Heart left ventricle (tissue), 16 donors: ENCODE measurements at places on chromosomes 5 and 9. TPM values are rescaled to one million over a fixed set of nuclear protein-coding genes. Genes with fewer than 3 reads are reported as not detected.

The TNC gene
- total RNA-seq = 26.4 TPM

DNA sequence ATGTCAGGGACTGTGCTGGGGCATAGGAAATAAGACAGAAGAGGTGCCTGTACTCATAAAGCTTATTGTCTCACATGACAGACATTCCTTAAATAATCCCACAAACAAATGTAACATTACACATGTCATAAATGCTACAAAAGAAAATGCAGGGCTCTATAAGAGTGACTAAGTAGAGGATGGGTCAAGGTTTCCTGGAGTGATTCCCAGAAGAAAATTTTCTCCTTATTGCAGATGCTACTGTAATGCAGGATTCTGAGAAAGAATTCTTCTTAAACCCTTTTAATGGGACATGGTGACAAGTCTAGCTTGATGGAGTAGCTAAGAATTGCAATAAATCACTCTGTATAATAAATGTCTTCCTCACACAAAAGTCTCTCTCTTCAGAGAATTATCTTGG is 55.7 kb downstream of the SH3TC2 start:
- DNase-seq = no peak
- H3K4me3 ChIP-seq = no peak overlapping the region
- H3K4me1 ChIP-seq = no peaks in the 10 kb centered on the region
- no peak overlapping the region for H3K27ac ChIP-seq
- peaks cover 6% of the 10 kb centered on the region for H3K36me3 ChIP-seq

The TRPM3 gene
- 0.60 TPM for total RNA-seq

DNA sequence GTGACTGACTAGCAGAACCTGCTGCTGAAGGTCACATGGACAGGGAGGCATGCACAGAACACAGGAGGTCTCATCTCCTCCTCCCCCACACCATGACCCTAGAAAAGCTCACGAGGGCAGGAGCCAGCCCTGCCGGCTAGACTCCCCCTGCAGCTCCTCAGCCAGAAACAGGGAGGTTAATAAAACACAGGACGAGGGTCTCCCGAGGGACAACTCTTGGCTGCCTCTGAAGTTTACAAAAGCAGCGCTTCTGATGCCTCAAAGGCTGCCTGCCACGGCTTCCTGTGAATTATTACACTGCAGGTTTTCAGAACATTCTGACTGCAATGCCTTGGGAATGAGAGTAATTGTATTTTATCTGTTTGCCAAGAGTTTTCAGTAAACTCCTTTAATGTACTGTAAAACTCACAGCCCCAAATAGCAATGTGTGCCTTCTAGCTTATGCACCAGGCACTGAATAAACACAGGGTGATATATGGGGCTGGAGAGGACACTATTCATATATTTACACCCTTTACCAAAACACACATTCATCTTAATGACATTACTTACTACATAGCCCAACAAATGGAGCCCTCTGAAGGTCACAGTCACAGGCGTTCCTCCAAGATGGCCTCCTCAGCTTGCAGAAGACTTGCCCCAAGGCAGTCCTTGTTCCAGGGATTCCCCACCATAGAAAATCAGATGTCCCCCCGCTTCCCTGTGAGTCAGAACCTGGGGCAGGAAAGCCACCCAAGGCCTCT is 83.7 kb downstream of the C5orf15 start:
- H3K4me3 ChIP-seq = no peak overlapping the region
- no peaks in the 10 kb centered on the region for H3K36me3 ChIP-seq
- H3K4me1 ChIP-seq = no peaks in the 10 kb centered on the region

GRCh38 chr9:112894699-112895098 is 4.0 kb upstream of the SLC46A2 start:
- DNase-seq = no peak
- H3K4me3 ChIP-seq = no peak overlapping the region
- H3K27ac ChIP-seq = no peak overlapping the region
- H3K27me3 ChIP-seq = peaks cover 8% of the 10 kb centered on the region

DNA sequence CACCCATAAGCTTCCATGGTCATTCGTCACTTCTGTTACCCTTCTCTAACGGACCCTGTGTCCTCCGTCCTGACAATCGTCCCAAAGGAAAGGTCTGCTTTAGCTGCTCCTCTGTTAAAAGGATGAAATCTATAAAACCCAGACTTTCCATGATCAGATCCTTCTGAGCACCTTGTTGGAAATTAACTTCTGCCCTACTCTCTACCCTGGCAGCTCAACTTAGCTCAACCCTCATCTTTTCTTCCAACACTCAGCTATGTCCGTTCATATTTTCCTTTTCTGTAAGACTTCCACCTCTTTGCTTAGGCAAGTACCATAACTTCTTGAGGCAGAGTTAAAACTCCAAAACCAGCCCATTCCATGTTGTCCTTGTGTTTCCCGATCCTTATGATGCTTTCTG is 205.4 kb downstream of the SPATA31A6 start:
- DNase-seq = no peak
- H3K27ac ChIP-seq = no peak overlapping the region
- H3K4me1 ChIP-seq = no peaks in the 10 kb centered on the region
- no peaks in the 10 kb centered on the region for H3K27me3 ChIP-seq
- H3K4me3 ChIP-seq = no peak overlapping the region

DNA sequence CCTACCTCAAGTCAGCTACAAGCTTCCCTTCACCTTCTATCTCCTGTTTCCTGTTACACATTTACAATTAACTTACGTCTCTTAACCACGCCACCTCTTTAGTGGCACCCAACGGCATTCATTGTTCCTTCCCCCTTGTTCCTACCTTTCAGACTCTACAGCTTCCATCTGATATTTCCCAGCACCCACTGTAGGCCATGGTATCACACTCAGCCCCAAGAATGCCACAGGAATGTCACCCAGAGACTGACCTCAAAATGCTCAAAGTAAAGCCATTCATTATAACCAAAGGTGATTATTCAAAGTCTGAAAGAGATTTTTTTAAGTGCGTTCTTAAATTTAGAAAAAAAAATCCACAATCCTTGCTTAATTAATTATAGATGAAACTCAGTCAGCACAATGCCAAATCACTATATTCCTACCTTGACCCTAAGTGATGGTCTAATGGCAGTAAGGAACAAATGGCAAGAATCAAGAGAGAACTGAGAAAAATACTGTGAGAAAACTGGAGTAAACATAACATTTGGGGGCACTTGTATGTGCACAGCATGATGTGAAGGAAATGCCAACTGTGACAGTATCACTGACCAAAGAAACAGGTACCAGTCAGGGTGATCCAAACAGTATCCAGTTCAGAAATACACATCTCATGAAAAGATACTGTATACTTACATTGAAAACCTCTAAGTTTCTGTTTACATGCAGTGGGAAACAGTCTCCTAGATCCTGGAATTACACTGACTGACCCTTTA is 52.1 kb downstream of the CTNND2 start:
- H3K4me1 ChIP-seq = no peaks in the 10 kb centered on the region
- H3K36me3 ChIP-seq = no peaks in the 10 kb centered on the region
- H3K4me3 ChIP-seq = no peak overlapping the region
- no peak overlapping the region for H3K27ac ChIP-seq
- no peaks in the 10 kb centered on the region for H3K27me3 ChIP-seq

DNA sequence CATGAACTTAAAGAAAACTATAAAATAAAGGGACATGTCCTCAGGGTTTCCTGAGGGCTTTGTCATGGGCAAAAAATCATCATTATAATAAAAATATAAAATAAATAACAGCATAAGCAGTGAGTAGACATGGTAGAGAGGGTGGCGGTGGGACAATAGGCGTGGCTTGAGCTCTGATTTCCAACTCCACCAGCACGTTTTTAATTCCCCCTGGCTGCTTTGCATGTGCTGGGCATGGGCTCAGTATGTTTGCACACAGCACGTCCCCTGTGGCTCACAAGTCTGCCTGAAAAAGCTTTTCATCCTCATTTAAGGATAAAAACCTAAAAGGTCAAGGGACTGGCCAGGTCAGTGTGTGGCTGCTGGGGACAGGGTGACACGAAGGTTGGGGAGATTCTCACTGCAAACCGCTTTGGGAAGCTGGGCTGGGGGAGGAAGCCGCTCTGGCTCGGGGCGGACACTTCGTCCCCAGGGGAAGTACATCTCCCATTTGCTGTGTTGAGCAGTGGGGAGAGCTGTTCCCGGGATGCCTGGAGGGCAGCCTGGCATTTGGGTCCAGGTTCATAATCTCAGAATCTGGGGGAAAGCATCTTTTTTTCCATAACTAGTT is 32.6 kb downstream of the NKX2-5 start:
- H3K4me3 ChIP-seq = no peak overlapping the region
- H3K27me3 ChIP-seq = no peaks in the 10 kb centered on the region
- H3K27ac ChIP-seq = no peak overlapping the region
- H3K36me3 ChIP-seq = no peaks in the 10 kb centered on the region

- no peaks in the 10 kb centered on the region for H3K27me3 ChIP-seq
- H3K4me3 ChIP-seq = no peak overlapping the region
- no peak for DNase-seq
- no peak overlapping the region for H3K27ac ChIP-seq
- no peaks in the 10 kb centered on the region for H3K4me1 ChIP-seq
Observed at GRCh38 chr9:135581636-135582426, 20.3 kb downstream of the PAEP start.

GRCh38 chr5:141675672-141676071 is 6.4 kb downstream of the ARAP3 start:
- H3K27me3 ChIP-seq = no peaks in the 10 kb centered on the region
- H3K36me3 ChIP-seq = no peaks in the 10 kb centered on the region
- DNase-seq = no peak

The PCDHAC1 gene
- 0.88 TPM for total RNA-seq

The CMBL gene
- total RNA-seq = 27.9 TPM

GRCh38 chr5:14432931-14433589 is 148.5 kb upstream of the OTULINL start:
- H3K36me3 ChIP-seq = no peaks in the 10 kb centered on the region
- DNase-seq = no peak
- H3K27ac ChIP-seq = no peak overlapping the region
- no peak overlapping the region for H3K4me3 ChIP-seq
- H3K4me1 ChIP-seq = peaks cover 14% of the 10 kb centered on the region

The C8G gene
- not detected for total RNA-seq

- H3K27ac ChIP-seq = no peak overlapping the region
- no peak overlapping the region for H3K4me3 ChIP-seq
- H3K27me3 ChIP-seq = no peaks in the 10 kb centered on the region
Observed at GRCh38 chr9:100455470-100455869, 17.5 kb upstream of the TMEFF1 start.

GRCh38 chr9:20591223-20591622 is 31.1 kb downstream of the MLLT3 start:
- no peak overlapping the region for H3K27ac ChIP-seq
- H3K36me3 ChIP-seq = no peaks in the 10 kb centered on the region
- no peaks in the 10 kb centered on the region for H3K4me1 ChIP-seq
- no peak overlapping the region for H3K4me3 ChIP-seq

GRCh38 chr9:118088090-118088489 is 383.9 kb downstream of the TLR4 start:
- H3K4me1 ChIP-seq = no peaks in the 10 kb centered on the region
- no peak for DNase-seq
- H3K27ac ChIP-seq = no peak overlapping the region
- H3K27me3 ChIP-seq = no peaks in the 10 kb centered on the region
- no peak overlapping the region for H3K4me3 ChIP-seq
- no peaks in the 10 kb centered on the region for H3K36me3 ChIP-seq

- DNase-seq = no peak
- H3K4me3 ChIP-seq = no peak overlapping the region
- no peaks in the 10 kb centered on the region for H3K4me1 ChIP-seq
- no peak overlapping the region for H3K27ac ChIP-seq
Observed at GRCh38 chr9:134484479-134484878, 157.1 kb upstream of the COL5A1 start.

DNA sequence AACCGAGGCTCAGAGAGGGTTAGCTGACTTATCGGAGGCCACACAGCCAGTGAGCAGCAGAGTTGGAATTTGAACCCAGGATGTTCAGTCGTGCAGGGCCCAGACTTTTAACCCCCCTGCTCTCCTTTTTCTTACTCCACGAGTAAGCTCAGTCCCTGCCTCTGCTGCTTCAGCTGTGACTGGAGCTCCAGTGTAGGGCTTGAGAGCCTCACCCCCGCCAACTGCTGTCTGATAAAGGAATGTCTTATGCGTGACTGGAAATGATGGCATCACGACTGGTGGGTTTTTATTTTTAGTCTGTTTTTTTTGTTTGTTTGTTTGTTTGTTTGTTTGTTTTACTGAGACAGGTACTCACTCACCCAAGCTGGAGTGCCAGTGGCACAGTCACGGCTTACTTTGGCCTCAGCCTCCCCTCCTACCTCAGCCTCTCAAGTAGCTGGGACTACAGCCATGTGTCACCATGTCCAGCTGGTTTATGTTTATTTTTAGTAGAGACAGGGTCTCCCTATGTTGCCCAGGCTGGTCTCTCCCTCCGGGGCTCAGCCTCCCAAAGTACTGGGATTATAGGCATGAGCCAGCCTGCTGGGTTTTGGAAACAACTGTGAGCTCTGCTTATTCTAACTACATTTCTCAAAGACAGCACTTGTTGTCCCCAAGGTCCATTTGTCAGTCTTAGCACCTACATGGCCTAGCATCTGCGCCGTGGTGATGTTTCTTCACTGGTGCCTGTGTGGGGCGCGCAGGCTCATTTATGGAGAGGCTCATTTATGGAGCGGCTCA is 52.5 kb upstream of the NCS1 start:
- H3K36me3 ChIP-seq = peaks cover 67% of the 10 kb centered on the region
- no peaks in the 10 kb centered on the region for H3K4me1 ChIP-seq
- H3K27ac ChIP-seq = no peak overlapping the region
- H3K4me3 ChIP-seq = no peak overlapping the region
- H3K27me3 ChIP-seq = no peaks in the 10 kb centered on the region

- peak overlapping the region; percentile 28 for H3K27ac ChIP-seq
- no peaks in the 10 kb centered on the region for H3K36me3 ChIP-seq
- H3K4me3 ChIP-seq = no peak overlapping the region
- DNase-seq = no peak
- no peaks in the 10 kb centered on the region for H3K27me3 ChIP-seq
Observed at GRCh38 chr5:143200781-143201398, 202.6 kb downstream of the NR3C1 start.

GRCh38 chr9:22990349-22990748 is 543.7 kb downstream of the DMRTA1 start:
- H3K4me1 ChIP-seq = no peaks in the 10 kb centered on the region
- no peaks in the 10 kb centered on the region for H3K36me3 ChIP-seq
- no peak for DNase-seq
- no peak overlapping the region for H3K4me3 ChIP-seq
- H3K27ac ChIP-seq = no peak overlapping the region
- no peaks in the 10 kb centered on the region for H3K27me3 ChIP-seq
